Smooth muscle cell of the umbilical artery (primary cell): ENCODE measurements at places on chromosomes 2 and 18. TPM values are rescaled to one million over a fixed set of nuclear protein-coding genes. Genes with fewer than 3 reads are reported as not detected.

The CIB4 gene
- not detected in 2 replicates for total RNA-seq

The PID1 gene
- total RNA-seq, result 16.1 and 50.2 TPM in 2 replicates

The MTCL1 gene
- total RNA-seq, result 28.5 and 67.3 TPM in 2 replicates

The LCT gene
- not detected in 2 replicates for total RNA-seq

The MARCO gene
- not detected in 2 replicates for total RNA-seq

The CYP26B1 gene
- 0.18 TPM in 1 of 2 replicates, not detected in the other for total RNA-seq

The LRRFIP1 gene
- 46.3 and 106 TPM in 2 replicates for total RNA-seq
